Upper lobe of left lung (tissue), 6 donors: ENCODE measurements at places on chromosomes 11 and 22. TPM values are rescaled to one million over a fixed set of nuclear protein-coding genes. Genes with fewer than 3 reads are reported as not detected.

DNA sequence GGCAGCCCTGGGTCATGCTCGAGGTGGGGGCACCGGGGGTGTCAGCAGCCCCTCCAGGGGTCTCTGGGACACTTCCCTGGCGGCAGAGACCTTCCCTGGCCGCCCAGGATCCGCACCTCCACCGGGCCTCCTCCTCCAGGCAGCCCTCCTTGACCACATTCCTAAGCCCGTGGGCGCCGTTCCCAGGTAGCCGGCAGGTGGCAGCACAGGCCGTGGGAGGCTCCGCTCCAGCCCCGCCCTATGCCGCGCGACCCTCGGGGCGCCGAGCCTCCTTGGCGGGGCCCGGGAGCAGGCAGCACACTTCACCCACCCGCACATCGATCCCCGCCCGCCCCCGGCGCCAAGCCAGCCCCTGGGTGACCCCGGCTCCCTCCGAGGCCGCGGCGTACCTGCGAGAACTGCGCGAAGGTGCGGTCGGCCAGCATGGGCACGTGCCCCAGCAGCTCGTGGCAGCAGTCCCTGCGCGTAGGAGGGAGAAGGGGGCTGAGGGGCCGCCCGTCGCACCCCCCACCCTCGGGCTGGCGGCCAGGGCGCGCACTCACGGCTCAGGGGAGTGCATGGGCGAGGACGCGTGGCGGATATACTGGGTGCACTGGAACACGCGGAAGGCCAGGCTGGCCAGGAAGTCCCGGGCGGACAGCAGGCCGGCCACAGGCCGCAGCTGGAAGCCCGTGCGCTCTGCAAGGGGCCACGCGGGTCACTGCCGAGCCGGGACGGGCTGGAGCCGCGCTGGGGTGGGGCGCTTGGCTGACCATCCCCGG lies 5.3 kb upstream of the INS start:
- no peaks in the 10 kb centered on the region for H3K36me3 ChIP-seq
- peak overlapping the region; percentile 7 for H3K4me3 ChIP-seq
- no peak for DNase-seq
- H3K27me3 ChIP-seq, result no peaks in the 10 kb centered on the region
- no peak overlapping the region for H3K27ac ChIP-seq

GRCh38 chr22:46592390-46592872 lies 27.8 kb upstream of the GRAMD4 start:
- no peaks in the 10 kb centered on the region for H3K36me3 ChIP-seq
- peaks cover 48% of the 10 kb centered on the region for H3K4me1 ChIP-seq
- peak overlapping the region; percentile 81 for H3K27ac ChIP-seq
- no peak for DNase-seq
- no peaks in the 10 kb centered on the region for H3K27me3 ChIP-seq

- H3K4me3 ChIP-seq, result no peak overlapping the region
- H3K36me3 ChIP-seq, result no peaks in the 10 kb centered on the region
- H3K27me3 ChIP-seq, result no peaks in the 10 kb centered on the region
Measured at GRCh38 chr11:109109571-109110315, 312.2 kb upstream of the C11orf87 start.

GRCh38 chr11:115112754-115113153 lies 391.5 kb downstream of the CADM1 start:
- no peaks in the 10 kb centered on the region for H3K36me3 ChIP-seq
- H3K27me3 ChIP-seq, result no peaks in the 10 kb centered on the region
- H3K4me3 ChIP-seq, result no peak overlapping the region

GRCh38 chr22:36753916-36754315 lies 22.0 kb downstream of the IFT27 start:
- no peak overlapping the region for H3K27ac ChIP-seq
- H3K27me3 ChIP-seq, result no peaks in the 10 kb centered on the region
- H3K4me1 ChIP-seq, result no peaks in the 10 kb centered on the region
- no peak for DNase-seq

- no peaks in the 10 kb centered on the region for H3K27me3 ChIP-seq
- H3K27ac ChIP-seq, result no peak overlapping the region
- H3K4me1 ChIP-seq, result peaks cover 58% of the 10 kb centered on the region
- no peaks in the 10 kb centered on the region for H3K36me3 ChIP-seq
- H3K4me3 ChIP-seq, result no peak overlapping the region
- DNase-seq, result no peak
Measured at GRCh38 chr11:10622108-10622507, 53.6 kb upstream of the LYVE1 start.

GRCh38 chr11:132658696-132659095 lies 873.6 kb downstream of the OPCML start:
- H3K27ac ChIP-seq, result no peak overlapping the region
- no peaks in the 10 kb centered on the region for H3K36me3 ChIP-seq
- no peak for DNase-seq
- no peaks in the 10 kb centered on the region for H3K27me3 ChIP-seq
- H3K4me3 ChIP-seq, result no peak overlapping the region

- H3K27ac ChIP-seq, result peak overlapping the region; percentile 97
- H3K27me3 ChIP-seq, result no peaks in the 10 kb centered on the region
- peak overlapping the region; percentile 80 for H3K4me3 ChIP-seq
- no peaks in the 10 kb centered on the region for H3K36me3 ChIP-seq
- DNase-seq, result no peak
Measured at GRCh38 chr11:102112509-102112821, 2.2 kb downstream of the YAP1 start.

- no peaks in the 10 kb centered on the region for H3K36me3 ChIP-seq
- no peak overlapping the region for H3K27ac ChIP-seq
- no peak for DNase-seq
- H3K4me1 ChIP-seq, result no peaks in the 10 kb centered on the region
- no peak overlapping the region for H3K4me3 ChIP-seq
Measured at GRCh38 chr11:27971171-27971570, 136.8 kb downstream of the KIF18A start.

DNA sequence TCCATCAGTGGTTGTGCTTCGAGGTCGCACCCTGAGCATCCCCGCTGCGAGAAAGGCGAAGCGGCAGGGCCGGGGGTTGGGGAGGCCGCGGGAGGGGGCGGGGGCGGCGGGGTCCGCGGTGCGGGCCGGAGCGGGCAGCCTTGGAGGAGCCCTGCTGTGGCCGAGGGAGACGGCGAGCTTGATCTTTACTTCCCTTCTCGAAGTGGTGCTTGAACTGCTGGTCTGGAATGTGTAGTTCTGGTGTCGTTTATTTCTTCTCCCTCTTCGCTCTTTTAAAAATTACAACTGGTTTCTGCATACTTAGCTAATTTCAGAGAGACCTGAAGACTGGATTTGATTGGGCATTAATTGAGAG lies 1.1 kb downstream of the APLP2 start:
- H3K36me3 ChIP-seq, result no peaks in the 10 kb centered on the region
- H3K4me1 ChIP-seq, result peaks cover 10% of the 10 kb centered on the region
- H3K27ac ChIP-seq, result peak overlapping the region; percentile 97
- peak; percentile 83 for DNase-seq
- H3K4me3 ChIP-seq, result peak overlapping the region; percentile 93
- H3K27me3 ChIP-seq, result no peaks in the 10 kb centered on the region

DNA sequence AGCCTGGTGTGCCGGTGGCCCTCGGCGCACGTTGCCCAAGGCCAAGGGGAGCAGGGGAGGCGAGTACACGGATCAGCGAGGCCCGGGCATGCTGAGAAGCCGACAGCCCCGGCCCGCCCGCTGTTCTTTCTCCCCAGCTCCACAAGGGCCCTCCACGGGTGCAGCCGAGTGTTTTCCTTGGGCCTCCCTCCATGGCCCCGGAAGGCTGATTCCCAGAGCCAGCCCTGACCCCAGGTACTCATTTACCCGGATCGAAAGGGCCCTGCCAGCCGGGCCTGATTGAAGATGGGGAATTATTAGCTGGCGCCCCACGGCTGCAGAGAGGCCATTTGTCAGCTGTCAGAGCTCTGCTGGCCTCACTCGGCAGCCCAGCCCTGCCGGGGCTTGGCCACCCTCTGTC lies 53.1 kb downstream of the WNT7B start:
- peaks cover 6% of the 10 kb centered on the region for H3K4me1 ChIP-seq
- H3K27me3 ChIP-seq, result no peaks in the 10 kb centered on the region
- no peak overlapping the region for H3K4me3 ChIP-seq
- H3K36me3 ChIP-seq, result no peaks in the 10 kb centered on the region
- DNase-seq, result peak; percentile 71
- H3K27ac ChIP-seq, result no peak overlapping the region

DNA sequence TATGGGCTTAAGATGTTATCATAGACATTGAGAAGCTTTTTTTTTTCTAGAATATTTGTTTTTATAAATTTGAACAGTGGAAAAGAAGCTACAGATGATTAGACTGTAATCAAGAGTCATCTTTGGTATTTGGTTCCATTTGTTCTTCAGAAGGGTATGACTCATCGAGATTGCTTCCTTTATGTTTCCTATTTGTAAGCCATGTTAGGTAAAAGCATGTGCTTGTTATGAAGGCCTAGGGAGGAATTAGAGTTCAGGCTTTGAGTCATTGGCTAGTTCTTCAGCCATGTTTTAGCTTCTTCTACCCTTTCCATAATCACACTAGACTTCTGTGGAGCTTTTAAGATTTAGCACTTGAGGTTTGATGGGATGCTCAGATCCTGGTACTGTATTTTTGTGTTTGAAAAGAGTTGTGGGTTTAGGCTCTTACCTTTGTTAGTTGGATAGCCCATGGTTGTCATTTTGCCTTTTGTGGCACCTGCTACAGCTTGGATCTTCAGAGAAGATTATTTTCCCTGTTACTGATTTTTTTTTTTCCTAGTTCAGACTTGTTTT lies 44.3 kb downstream of the POLD3 start:
- H3K4me1 ChIP-seq, result no peaks in the 10 kb centered on the region
- no peak for DNase-seq
- H3K27ac ChIP-seq, result no peak overlapping the region

GRCh38 chr11:30150425-30150824 lies 80.4 kb upstream of the FSHB start:
- no peak overlapping the region for H3K4me3 ChIP-seq
- H3K27ac ChIP-seq, result no peak overlapping the region
- H3K4me1 ChIP-seq, result no peaks in the 10 kb centered on the region
- no peak for DNase-seq

- H3K4me3 ChIP-seq, result no peak overlapping the region
- no peaks in the 10 kb centered on the region for H3K4me1 ChIP-seq
- H3K27me3 ChIP-seq, result no peaks in the 10 kb centered on the region
- no peaks in the 10 kb centered on the region for H3K36me3 ChIP-seq
- H3K27ac ChIP-seq, result no peak overlapping the region
- no peak for DNase-seq
Measured at GRCh38 chr11:58097437-58097836, 27.9 kb downstream of the OR9I1 start.

DNA sequence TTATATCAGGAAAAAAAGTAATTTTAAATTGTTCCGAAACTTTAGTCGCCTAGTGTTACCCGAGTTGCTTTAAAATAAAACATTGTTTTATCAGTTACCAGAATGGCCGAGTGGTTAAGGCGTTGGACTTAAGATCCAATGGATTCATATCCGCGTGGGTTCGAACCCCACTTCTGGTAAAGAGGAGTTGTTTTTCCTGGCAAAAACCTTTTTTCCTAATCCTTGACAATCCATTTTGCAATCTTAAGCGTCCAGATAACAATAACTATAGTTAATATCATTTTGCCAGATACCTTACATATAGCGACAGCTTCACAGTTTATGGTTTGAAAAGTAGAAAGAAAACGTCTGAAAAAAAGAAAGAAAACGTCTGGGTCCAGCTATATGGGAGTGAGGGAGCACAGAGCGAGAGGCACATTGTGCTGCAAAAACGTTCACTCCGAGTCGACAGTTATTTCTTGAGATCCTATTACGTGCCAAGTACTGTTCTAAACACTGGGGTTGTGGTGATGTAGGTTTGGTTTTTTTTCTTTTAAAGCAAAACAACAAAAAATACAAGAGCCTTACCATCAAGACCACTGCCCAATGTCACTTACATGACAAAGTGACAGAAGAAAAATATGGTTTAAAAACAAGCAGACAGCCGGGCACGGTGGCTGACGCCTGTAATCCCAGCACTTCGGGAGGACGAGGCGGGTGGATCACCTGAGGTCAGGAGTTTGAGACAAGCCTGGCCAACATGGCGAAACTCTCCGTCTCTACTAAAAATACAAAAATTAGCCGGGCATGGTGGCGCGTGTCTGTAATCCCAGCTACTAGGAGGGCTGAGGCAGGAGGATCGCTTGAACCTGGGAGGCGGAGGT lies 40.6 kb downstream of the OR4D9 start:
- H3K27me3 ChIP-seq, result no peaks in the 10 kb centered on the region
- H3K4me3 ChIP-seq, result peak overlapping the region; percentile 55
- DNase-seq, result no peak
- peaks cover 23% of the 10 kb centered on the region for H3K4me1 ChIP-seq

DNA sequence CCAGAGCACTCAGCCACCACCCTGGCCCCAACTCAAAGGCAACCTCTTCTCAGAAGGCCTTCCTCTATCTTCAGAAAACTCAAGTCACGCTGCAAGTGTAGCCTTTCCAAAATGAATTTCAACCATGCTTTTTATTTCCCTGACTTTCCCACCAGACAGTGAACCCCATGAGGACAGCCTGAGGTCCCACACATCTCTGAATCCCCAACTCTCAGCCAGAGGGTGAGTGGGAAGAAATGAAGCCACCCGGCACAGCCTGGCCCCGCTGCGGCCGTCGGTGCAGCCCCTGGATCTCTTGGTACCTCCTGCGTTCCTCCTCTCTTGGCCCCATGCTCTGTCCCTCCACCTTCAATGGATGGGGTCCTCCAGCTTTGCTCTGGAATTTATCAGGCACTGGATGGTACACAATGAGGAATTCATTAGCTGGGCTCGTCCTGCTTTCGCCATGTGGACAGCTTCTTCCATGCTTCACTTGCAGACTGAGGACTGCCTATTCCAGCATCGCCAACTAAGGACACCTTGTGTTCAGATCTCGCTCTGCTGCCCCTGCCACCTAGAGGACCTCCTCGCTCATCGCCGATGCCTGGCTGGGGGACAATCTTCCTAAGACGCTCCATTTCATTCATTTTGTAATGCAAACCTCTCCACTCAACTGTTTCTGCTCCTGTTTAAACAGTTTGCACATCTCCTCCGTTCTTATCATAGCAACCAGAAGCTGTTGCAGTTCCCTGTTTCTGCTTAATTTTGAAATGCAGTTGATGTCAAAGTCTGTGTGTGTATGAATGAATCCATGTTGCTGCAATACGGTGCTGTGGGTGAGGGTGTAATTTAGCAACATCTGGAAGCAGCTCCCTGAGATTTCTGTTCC lies 672.1 kb downstream of the TBC1D22A start:
- no peak overlapping the region for H3K4me3 ChIP-seq
- DNase-seq, result no peak
- no peaks in the 10 kb centered on the region for H3K4me1 ChIP-seq

GRCh38 chr11:126547161-126547560 lies 191.7 kb downstream of the ST3GAL4 start:
- peaks cover 8% of the 10 kb centered on the region for H3K4me1 ChIP-seq
- no peaks in the 10 kb centered on the region for H3K27me3 ChIP-seq
- no peak overlapping the region for H3K4me3 ChIP-seq
- no peak for DNase-seq

- H3K4me1 ChIP-seq, result no peaks in the 10 kb centered on the region
- no peak for DNase-seq
- H3K4me3 ChIP-seq, result no peak overlapping the region
- H3K27ac ChIP-seq, result no peak overlapping the region
- no peaks in the 10 kb centered on the region for H3K36me3 ChIP-seq
Measured at GRCh38 chr22:22901578-22902218, 14.1 kb downstream of the IGLL5 start.

The DNHD1 gene
- 17.8 TPM for total RNA-seq

The GRM5 gene
- total RNA-seq, result not detected

The WBP2NL gene
- 2.0 TPM for total RNA-seq

The CD6 gene
- 27.2 TPM for total RNA-seq

The TRIM64 gene
- total RNA-seq, result not detected

The TSKU gene
- 19.8 TPM for total RNA-seq

The SCN3B gene
- 0.46 TPM for total RNA-seq

The CRYBB2 gene
- not detected for total RNA-seq

The OLFML1 gene
- total RNA-seq, result 34.2 TPM

The TUBGCP6 gene
- 216 TPM for total RNA-seq

The HEPN1 gene
- not detected for total RNA-seq

The GAB4 gene
- not detected for total RNA-seq

The KCNJ1 gene
- total RNA-seq, result 0.15 TPM
